A673 (cell line): ENCODE measurements at places on chromosomes 5 and 9.

DNA sequence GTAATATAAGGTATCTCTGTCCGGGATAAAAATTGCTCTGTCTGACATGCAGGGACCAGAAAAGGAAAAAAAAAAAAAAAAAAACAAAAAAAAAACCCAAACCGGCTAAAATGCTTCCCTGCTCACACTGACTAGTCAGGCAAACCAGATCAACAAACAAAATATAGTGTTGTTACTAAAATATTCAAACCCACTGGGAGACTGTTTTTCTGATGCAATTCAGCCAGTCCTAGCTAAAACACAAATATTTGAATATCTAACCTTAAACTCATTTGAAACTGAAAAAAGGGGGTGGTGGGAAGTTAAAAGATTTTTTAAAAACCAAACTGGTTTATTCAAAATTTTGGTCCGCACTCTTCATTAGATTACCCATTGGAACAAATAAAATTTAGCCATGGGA lies 61.0 kb downstream of the APBA1 start:
- no peak for DNase-seq

DNA sequence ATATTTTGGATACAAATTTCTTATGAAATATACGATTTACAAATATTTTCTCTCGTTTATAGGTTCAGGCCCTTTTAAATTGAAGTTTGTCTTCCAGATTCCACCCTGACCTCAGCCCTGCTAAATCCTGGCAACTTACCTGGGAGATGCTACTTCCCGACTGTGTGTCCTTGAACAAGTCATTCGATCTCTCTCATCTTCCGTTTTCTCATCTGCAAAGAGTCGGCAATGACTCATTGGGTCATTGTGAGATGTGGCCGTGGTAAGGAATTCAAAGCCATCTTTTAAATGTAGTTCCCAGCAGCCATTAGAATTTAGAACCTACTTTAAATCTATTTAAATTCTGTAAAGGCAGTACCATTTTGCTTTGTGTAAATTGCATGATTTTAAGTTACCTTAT lies 72.5 kb downstream of the LHX2 start:
- no peak for DNase-seq

- no peak for DNase-seq
Observed at GRCh38 chr5:80215523-80215922, 40.3 kb downstream of the SERINC5 start.

DNA sequence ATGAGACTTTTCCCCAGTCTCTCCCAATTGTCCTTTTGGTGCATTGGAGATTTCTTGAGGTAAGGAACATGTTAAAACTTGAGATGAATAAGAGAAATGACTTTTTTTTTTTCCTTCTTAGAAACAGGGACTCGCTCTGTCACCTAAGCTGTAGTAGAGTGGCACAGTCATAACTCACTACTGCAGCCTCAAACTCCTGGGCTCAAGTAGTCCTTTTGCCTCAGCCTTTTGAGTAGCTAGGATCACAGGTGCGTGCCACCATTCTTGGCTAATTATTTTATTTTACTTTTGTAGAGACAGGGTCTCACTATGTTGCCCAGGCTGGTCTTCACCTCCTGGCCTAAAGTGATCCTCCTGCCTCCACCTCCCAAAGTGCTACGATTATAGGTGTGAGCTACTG lies 25.9 kb downstream of the CDC42SE2 start:
- no peak for DNase-seq

GRCh38 chr5:147410496-147411358 lies 99.1 kb downstream of the DPYSL3 start:
- no peak for DNase-seq

DNA sequence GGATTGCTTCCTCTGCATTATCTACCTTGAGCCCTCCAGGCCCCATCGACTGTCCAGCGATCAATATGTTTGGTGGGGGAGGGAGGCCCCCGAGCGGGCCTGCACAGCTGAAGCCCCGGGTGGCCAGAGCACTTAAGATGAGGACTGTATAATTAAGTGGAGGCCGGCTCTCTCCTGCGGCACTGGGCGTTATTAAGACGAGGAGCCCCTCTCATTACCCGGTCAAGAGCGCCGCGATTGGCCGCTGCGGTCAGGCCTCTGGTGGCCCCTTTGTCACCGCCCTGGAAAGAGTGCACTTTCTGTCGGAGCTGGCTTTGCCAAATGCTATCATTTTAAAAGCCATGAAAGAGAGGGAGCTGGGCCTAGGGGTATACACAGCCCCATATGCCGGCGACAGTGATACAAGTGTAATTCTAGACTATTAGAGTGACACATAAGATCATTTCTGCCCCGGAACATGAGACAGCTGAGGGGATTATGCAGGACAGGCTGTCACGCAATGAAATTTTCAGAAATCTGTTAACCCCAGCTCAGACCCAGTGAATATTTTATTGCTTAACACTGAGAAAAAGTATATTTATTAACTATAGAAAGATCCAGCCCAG lies 106.3 kb upstream of the IRX1 start:
- no peak for DNase-seq

- no peak for DNase-seq
Observed at GRCh38 chr9:1236061-1236460, 185.9 kb downstream of the DMRT2 start.

DNA sequence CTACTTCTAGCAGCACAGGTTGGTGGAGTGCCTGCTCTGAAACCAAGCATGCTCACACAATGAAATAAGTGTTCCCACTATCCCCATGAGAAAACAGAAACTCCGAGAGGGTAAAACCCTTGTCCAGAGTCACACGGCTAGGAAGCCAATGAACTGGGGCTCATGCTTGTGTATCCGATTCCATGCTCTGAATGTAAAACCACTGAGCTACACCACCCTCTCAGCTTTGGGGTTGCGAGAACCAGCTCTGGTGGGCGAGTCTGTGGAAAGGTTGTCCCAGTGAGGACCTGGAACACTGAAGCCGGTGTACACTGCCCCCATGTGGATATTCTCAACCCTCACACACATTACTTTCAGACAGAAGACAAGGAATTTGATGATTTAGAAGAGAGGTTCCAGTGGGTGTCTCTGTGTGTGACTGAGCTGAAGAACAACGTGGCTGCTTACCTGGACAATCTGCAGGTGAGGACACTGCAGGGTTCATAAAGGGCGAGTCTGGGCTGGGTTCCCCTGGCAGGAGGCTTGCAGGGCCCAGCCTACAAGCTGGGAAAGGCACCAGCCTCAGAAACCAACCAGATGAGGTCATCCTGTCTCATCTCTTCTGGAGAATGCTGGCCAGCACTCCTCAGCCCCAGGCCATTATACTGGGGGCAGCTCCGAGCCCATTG lies 37.4 kb downstream of the ARHGEF37 start:
- peak; percentile 78 for DNase-seq

GRCh38 chr5:29795096-29795652 lies 1398.3 kb upstream of the CDH6 start:
- DNase-seq, result no peak

DNA sequence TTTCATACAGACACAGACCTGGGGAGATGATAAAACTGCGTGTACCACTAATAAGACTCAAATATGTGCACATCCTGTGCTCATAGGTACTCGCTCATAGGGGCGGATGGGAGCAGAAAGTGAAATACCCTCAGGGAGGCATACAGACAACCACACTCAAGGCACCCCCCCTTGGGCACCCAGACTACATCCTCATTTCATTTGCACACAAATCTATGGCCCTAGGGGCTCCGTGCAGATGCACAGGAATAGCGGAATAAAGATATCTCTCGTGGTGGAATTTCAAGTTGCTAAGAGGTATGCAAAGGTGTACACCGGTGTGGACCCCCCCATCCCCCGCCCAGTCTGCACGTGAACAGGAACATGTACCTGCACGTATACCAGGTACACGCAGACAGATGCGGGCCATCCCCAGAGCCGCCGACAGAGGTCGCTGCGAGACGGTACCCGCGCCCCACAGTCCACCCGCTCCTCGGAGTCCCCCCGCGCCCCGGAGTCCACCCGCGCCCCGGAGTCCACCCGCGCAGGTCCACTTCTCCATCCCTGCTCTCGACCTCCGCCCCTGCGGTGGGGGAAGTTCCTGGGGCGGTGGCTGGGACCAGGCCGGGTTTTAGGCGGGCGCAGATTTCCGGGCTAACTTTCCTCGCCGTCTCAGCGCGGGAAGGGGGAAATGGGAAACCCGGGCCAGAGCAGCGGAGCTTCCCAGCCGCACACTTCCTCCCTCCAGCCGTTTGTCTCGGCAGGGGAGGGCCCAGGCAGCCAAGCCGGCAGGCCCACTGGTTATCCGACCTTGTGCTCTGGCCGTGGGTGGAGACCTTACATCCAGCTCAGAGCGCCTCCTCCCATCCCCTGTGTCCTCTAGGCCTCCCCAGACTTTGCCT lies 1.0 kb upstream of the IL12B start:
- DNase-seq, result peak; percentile 27
